ENCODE measurements at places on chromosomes 2 and 18. TPM values are rescaled to one million over a fixed set of nuclear protein-coding genes. Genes with fewer than 3 reads are reported as not detected.

Gene IRS1
- total RNA-seq = 0.90 TPM

Gene CPLX4
- total RNA-seq = not detected

Gene CNGA3
- not detected for total RNA-seq

Gene C2orf72
- total RNA-seq = not detected

Gene MYL1
- total RNA-seq = not detected

Gene CSRNP3
- not detected for total RNA-seq

Gene PREPL
- 21.3 TPM for total RNA-seq

Gene TMEM178A
- 0.65 TPM for total RNA-seq

Gene ANKRD62
- total RNA-seq = not detected

Gene ALPP
- total RNA-seq = 0.29 TPM

Gene EIF4E2
- total RNA-seq = 52.1 TPM

Gene FBXO41
- total RNA-seq = 13.3 TPM

Gene CRIM1
- 2.2 TPM for total RNA-seq

Gene MC4R
- not detected for total RNA-seq

Gene SPEG
- 8.4 TPM for total RNA-seq

All from T-helper 17 cell (primary cell).